Stimulated activated CD4-positive, alpha-beta T cell treated with anti-CD3 and anti-CD28 coated beads, Interleukin-1b, Interleukin-23, amount 100 ng/mL, for 48 hours (primary cell): ENCODE measurements at places on chromosomes 13 and 19.

DNA sequence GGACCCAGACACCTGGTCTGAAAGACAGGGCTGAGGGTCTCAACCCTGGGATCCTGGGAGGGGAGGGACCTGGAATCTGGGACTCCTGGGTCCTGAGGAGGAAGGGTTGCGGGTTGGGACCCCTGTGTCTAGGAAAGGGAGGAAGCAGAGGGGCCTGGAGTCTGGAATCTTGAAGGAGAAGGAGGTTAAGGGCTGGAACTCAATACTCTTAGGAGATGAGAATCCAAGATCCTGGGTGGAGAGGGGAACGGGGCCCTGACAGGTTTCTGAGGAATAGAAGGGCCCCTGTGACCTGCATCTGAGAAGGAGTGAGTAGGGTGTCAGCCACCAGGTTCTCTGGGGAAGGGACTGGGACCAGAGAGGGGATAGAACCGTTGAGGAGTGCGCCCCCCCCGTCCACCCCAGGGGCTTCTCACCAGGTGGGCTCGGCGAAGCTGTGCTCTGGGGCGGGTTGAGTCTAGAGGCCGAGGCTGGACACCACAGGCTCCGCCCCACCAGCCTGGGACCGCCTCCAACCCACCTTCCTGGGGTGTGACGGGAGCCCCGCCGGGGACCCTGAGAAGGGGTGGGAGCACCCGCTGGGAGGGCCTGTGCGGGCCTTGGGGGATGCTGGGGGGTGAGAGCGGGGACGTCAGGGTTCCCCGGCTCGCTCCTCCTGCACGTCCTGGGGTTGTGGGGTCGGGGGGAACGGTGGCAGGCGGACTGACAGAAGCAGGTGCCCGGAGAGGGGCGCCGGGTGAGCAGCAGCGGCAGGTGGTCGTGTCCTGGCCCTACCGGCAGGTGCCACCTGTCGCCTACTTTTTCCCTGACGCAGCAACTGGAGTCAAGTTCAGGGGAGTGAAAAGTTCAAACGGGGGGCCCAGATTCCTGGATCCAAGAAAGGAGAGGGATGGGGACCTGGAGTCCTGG is at the start of gene MAMSTR:
MAMSTR (minus strand) TSS at position 463 of the 909 bp plus-strand sequence. CDS start 694 bp downstream, outside the sequence.
- DNase-seq: no peak

- DNase-seq: no peak
Measured at GRCh38 chr13:106633321-106633720, 65.4 kb upstream of the ARGLU1 start.

DNA sequence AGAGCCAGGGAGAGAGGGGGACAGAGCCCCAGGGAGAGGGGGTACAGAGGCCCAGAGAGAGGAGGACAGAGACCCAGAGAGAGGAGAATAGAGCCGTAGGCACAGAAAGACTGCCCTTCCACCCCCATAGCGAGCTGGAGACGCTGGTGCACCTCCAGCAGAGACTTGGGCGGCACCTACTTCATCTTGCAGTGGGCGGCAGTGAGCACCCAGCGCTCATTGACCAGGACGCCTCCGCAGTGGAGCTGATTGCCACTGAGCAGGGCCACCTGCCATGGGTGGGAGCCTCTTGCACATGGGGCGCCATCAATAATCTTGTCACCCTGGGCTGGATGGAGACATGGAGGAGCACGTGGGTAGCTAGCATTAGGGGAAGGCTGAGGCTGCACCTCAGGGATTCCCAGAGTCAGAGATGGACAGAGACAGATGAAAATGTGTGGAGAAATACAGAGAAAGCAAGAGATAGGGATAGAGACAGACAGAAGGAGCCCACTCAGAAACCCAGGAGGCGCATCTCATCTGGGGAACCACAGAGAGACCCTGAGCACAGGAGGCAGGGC is 2.0 kb downstream of the KLK7 start:
- DNase-seq: no peak

DNA sequence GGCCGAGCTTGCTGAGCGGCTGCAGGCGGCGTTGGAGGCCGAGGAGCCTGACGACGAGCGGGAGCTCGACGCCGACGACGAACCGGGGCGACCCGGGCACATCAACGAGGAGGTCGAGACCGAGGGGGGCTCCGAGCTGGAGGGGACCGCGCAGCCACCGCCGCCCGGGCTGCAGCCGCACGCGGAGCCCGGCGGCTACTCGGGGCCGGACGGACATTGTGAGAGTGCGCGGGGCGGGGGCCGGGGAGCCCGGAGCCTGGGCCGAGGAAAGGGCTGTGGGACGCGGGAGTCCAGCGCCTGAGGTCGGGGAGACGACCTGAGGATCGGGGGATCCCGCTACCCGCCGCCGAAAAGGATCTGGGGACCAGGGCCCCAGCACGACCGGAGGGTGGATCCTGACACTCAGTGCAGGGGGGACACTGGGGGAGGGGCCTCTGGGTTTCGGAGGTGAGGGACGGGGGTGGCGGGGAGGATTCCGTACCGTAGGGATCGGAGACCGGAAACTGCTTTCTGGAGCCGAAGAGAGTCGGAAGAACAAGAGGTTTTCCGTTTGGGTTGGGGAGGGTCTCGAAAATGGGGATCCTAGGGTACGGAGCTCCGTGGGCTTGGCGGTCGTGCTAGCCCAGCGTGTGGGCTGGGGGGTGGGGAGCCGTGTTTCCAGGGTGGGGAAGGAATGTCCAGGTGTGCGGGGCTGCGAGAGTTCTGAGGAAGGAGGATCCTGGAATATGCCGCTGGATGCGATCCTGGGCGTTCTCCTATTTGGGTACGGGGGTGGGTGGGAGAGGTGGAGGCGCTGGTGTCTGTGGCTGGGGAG is 616 bp downstream of the HNRNPUL1 start:
- DNase-seq: peak; percentile 67

DNA sequence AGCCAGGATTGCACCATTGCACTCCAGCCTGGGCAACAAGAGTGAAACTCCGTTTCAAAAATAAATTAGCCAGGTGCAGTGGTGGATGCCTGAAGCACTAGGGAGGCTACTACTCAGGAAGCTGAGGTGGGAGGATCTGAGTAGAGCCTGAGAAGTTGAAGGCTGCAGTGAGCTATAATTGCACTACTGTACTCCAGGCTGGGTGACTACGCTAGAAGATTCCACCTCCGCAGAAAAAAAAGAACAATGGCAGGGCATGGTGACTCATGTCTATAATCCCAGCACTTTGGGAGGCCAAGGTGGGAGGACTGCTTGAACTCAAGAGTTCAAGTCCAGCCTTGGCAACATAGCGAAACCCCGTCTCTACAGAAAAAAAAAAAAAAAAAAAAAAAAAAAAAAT is 20.5 kb downstream of the HAUS8 start:
- DNase-seq: no peak

DNA sequence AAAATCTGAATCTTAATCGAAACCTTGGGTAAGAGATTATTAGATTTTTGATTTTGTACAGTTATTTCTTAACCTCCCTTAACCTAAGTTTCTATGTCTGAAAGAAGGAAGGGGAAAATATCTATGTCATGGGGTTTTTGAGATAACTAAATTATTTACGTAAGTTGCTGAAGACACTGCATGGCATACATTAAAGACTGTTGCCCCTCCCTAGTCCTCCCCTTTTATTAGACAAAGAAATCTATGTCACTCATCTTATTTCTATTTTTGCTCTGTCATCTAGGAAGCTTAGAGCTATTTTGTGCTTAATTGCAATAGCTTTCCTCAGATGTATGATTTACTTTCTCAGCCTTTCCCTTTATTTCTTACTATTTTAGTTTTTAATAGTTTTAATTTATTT is 15.0 kb downstream of the COG6 start:
- DNase-seq: no peak

DNA sequence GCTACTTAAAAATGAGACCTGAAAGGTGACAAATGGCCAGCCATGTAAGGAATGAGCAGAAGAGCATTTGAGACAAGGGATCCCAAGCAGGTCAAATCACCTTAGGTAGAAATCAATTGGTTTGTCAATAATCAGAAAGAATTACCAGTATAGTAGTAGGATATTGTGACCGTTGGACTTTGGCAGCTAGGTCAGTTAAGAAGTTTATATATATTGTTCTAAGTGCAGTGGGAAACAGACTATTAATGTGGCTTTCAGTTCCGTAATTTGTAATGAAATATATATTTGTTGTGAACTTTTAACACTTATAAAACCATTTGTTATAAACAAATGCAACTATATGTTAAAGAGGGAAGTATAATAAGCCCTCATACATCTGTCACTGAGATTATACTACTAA is 807.9 kb upstream of the SPRY2 start:
- DNase-seq: no peak

DNA sequence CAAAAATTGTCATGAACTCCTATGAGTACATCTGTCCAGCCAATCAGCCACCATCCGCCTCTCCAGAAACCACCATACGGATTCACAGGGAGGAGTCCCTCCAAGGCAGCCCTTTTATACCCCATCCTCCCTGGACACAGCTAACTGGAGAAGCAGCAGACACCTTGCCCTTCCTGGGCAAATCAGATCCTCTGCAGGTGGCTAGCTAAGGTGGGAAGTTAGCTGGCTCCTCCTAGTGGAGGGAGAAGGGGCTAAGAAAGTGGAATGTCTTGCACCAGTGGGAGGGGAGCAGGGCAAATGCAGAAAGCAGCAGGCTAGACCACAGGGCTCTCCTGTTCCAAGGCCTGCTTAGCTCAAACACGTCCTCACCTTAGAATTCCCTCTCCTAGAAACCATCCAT is 46.2 kb upstream of the UQCRFS1 start:
- no peak for DNase-seq

- no peak for DNase-seq
Measured at GRCh38 chr13:96824140-96824539, 170.1 kb downstream of the OXGR1 start.

DNA sequence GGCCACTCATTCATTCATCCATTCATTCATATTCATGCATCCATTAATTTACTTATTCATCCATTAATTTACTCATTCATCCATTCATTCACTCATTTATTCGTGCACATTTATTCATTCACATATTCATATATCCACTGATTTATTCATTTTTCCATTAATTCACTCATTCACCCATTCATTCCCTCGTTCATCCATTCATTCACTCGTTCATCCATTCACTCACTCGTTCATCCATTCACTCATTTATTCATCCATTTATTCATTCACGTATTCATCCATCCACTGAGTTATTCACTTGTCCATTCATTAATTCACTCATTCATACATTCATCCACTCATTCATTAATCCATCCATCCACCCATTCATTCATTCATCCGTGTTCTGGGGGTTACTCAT is 35.8 kb upstream of the OLFM2 start:
- no peak for DNase-seq

DNA sequence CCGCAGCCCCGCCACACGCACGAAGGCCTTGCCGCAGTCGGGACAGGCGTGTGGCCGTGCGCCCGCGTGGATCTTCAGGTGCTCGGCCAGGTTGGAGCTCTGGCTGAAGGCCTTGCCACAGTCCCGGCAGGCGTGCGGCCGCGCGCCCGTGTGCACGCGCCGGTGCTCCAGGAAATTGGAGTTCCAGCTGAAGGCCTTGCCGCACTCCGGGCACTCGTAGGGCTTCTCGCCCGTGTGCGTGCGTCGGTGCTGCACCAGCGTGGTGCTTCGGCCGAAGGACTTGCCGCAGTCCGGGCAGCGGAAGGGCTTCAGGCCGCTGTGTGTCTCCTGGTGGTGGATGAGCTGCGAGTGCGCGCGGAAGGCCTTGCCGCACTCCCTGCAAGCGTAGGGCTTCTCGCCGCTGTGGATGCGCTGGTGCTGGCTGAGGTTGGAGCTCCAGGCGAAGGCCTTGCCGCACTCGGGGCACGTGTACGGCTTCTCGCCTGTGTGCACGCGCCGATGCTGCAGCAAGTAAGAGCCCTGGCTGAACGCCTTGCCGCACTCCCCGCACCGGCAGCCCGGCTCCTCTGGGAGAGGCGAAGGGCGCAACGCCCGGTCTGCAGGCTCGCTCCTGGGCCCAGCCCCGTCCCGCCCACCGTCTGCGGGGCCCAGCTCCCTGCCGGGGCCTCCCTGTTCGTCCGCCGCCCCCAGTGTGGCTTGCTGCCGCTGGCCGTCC is 3.6 kb upstream of the A1BG start:
- no peak for DNase-seq

- no peak for DNase-seq
Measured at GRCh38 chr19:28292822-28293500, 920.0 kb downstream of the UQCRFS1 start.

DNA sequence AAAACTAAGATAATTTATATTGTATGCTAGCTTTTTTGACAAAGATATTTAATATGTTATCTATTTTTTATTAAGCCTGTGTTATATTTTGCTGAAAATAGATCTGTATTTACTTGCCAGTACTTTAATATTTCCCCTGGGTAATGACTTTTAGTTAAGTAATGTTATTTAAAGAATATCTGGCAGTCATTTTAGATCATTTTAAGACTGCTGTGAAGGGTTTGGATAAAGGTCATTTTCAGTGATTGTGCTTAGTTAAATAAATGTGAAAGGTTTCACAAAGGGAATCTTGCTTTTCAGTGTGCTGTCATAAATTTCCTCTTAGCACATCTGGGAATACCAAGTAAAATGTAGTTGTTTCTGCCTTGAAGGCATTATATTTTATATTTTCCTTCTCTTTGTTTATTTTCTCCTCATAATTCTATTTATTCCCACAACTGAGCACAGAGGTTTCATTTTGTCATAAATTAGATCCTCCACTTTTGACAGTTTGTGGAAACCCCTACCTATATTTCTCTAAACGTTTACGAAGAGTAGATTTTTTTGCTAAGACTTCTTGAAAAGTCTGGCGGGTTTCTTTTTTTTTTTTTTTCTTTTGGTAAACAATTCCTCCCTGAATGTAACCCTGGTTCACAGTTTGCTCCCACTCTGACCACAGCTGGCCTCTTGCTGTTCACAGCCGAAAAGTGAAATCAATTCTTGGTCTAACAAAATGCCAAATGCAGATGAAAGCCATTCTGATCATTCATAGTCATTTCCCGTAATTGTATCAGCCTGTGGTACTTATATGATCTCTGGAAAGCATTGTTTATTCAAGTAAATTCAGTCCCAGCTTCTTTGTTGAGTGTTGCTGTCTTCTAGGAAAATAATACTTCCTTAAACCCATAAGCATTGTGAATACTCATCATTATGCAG is 87.8 kb downstream of the MAB21L1 start:
- no peak for DNase-seq

- DNase-seq: no peak
Measured at GRCh38 chr13:30216111-30216510, 91.2 kb downstream of the KATNAL1 start.
